ENCODE measurements at places on chromosomes 11 and 22. TPM values are rescaled to one million over a fixed set of nuclear protein-coding genes. Genes with fewer than 3 reads are reported as not detected.

The UBQLNL gene
- total RNA-seq: not detected

The ZNF280A gene
- total RNA-seq: 2.8 TPM

The OSBPL5 gene
- total RNA-seq: 7.0 TPM

The SYT12 gene
- total RNA-seq: 9.6 TPM

The C11orf16 gene
- total RNA-seq: not detected

The LDHAL6A gene
- not detected for total RNA-seq

The DSCAML1 gene
- 0.63 TPM for total RNA-seq

The MS4A6E gene
- total RNA-seq: not detected

The OSBP2 gene
- total RNA-seq: 13.7 TPM

The HEPN1 gene
- total RNA-seq: not detected

The MS4A4A gene
- not detected for total RNA-seq

The LRRC4C gene
- total RNA-seq: not detected

Data from A549 treated with DMSO at 1 μM for 4 hours (cell line).